ENCODE measurements at places on chromosomes 7 and 10.

- DNase-seq, result no peak
Observed at GRCh38 chr10:103679096-103679790, 176.1 kb downstream of the SH3PXD2A start.

- peak; percentile 62 for DNase-seq
Observed at GRCh38 chr10:132387764-132388210, 9.2 kb upstream of the PWWP2B start.

DNA sequence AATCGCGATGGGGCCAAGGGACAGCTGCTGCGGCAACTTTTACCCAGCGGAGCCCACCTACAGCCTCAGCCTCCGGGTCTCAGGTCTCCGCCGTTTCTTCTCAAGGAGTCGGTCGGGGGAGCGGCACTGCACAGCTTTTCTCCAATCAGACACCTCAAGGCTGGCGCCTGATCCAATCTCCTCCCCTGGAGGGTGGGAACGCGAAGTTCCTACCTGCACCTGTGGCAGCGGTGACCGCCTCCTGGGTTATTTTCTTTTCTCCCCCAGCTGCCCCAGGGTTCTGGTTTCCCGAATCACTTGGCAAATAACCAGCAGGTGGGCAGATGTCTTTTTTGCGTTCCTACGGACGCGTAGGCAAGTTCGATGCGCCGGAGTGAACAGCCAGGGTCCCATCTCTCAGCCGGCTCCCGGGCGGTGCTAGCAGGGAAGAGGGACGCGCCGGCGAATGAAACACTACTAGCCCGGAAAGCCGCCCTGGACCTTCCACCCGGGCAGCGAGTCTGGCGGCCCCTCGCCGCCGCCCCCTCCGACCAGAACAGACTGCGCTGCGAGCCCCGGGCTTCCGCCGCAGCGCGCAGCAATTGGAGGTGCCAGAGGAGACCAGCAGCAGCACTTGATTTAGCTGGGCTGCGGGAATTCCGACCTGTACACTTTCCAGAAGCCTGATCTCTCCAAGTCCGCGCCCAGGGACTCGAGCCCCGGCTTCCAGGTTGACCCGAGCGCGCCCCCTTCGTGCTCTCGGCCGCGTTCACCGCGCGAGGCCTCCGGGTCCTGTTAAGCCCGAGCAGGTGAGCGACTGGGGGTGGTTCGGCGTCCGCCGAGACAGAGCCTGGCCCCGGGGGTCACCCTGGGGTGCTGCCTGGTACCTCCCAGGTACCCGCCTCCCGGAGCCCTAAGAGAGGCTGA is at the start of gene PRR15:
PRR15 (plus strand) TSS at position 246 of the 906 bp plus-strand sequence. CDS start 2,495 bp downstream, outside the sequence.
- DNase-seq, result no peak

GRCh38 chr10:133528296-133528844 is 1.2 kb downstream of the CYP2E1 start:
- no peak for DNase-seq
